ENCODE measurements at places on chromosomes 16 and 17. TPM values are rescaled to one million over a fixed set of nuclear protein-coding genes. Genes with fewer than 3 reads are reported as not detected.

DNA sequence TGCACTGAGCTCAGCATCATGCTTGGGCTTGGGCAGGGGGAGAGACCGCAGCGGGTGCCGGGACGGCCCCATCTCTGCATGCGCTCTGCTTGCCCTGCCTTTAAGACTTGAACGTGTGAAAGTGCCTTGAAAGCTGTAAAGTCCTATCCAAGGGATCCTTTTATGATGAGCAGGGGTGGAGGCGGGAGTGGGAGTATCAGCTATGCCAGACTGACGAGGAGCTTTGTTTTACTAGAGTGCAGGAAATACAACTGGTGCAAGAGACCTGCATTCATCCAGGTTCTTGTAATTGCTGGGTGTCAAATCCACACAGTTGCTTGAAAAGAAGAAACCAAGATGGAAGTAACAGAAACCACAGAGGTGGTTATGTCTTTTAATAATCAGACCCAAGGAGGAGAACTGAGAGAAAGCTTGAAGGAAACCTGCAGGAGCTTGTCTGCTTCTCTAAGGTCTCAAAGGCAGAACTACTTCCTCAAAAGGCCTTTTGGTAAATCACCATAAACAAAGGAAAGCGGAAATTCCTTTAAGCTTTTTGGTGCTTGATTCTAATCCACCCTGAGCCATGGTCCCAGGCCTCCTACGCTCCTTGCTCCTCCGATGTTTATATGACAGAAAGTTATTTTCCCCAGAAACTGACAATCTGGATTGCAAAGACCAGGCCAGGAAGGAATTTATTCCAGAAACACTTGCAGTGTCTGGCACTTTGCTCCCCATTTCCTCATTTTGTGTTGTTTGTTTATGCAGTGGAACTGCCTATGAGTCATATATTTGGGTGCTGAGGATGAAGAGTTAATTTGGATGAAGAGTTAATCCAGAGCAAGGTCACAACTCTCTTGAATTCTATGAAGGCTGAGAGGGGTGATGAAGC, 51.3 kb upstream of the FBXO47 start:
- no peak for DNase-seq

DNA sequence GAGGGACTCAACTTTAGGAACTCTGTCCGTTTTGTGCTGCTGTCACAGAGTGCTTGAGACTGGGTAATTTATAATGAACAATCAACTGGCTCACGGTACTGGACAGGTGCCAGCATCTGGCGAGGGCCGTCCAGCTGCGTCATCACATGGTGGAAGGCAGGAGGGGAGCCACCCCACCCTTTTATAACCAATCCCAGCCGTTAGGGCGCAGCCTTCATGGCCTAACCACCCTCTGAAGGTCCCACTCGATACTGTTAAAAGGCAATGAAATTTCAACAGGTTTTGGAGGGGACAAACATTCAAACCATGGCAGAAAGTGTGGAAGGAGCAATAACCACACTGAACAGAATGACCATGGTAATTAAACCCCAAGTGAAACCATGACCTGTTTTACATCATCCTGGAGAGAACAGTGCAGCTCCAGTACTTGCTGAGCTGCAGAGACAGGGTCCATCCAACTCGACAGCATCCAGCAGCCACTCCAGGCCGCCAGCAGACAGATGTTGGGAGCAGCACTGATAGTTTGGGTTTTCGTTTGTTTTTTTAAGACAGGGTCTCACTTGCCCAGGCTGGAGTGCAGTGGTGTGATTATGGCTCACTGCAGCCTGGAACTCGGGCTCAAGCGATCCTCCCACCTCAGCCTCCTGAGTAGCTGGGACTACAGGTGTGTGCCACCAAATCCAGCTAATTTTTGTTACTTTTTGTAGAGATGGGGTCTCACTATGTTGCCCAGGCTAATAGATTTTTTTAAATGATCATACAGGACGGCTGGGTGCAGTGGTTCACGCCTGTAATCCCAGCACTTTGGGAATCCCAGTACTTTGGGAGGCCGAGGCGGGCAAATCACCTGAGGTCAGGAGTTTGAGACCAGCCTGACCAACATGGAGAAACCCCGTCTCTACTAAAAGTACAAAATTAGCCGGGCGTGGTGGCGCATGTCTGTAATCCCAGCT, 11.0 kb downstream of the CHMP6 start:
- no peak for DNase-seq

GRCh38 chr17:31609996-31610910, 218.8 kb downstream of the RAB11FIP4 start:
- no peak for DNase-seq

GRCh38 chr17:17892731-17893130, 55.9 kb upstream of the SREBF1 start:
- no peak for DNase-seq

- no peak for DNase-seq
These were observed 261.1 kb downstream of the RBFOX3 start for GRCh38 chr17:79349506-79350400.

DNA sequence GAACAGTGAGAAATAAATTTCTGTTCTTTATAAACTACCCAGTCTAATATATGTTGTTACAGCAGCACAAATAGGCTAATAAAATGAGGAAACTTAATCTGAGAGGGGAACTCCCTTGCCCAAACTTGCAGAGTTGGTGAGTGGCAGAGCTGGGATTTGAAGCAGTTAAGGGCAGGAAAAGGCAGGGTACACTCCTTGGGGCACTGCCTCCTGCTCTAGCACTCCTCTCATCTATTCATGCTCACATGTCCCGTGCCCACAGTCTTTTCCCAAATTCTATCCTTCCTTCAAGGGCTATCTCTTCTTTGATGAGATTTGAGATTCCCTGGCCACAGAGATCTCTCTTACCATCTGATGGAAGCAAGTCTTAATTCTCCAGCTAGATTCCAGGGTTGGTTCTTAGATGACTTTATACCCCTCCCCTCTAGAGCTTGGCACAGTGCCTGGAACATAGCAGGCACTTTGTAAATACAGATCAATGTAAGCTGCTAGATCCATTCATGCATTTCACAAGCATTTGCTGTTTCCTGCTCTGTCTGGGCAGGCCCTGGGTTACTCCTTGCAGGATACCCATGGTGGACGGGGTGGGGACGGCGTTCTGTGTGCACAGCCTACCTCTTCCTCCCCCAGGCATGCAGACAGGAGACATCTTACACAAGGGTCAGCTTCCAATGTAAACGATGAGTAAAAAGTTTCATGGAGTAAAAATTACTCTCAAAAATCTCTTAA, 39.2 kb upstream of the ABCC12 start:
- no peak for DNase-seq

GRCh38 chr16:50444526-50444925, 75.7 kb upstream of the BRD7 start:
- DNase-seq, result no peak

GRCh38 chr17:16534236-16534635, 34.8 kb downstream of the ZNF287 start:
- no peak for DNase-seq

DNA sequence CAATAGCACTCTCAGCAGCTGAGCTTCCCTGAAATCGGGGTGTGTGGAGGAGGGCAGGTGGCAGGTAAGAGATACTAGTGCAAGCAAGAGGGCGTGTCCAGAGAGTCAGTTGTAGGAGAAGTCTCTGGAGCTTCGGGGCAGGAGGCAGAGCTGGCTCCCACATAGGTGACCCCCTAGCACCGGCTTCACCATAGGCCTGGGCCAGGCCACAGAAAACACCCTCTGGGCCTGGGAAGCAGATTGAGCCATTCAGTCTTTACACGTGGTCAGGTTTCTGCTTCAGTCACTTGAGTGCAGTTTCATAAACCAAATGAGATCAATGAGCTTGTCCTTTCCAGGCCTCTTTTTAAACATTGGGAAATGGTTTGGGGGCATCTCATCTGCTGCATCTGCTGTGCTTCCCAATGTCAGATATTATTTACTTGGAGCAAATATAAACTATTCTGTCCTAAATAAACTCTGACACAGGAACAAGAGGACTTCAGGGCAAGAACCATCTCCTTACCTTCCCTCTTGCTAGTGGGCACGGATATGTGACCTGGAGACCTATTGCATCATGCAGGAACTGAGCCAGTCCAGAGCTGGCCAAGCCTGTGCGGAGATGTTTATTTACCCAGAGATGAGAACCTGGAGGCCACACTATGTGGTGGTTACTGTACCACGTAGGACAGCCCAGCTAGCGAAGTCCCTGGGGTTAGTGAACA, 16.1 kb downstream of the CCR7 start:
- DNase-seq, result no peak

- no peak for DNase-seq
These were observed 33.2 kb upstream of the ABCC11 start for GRCh38 chr16:48280546-48280945.

DNA sequence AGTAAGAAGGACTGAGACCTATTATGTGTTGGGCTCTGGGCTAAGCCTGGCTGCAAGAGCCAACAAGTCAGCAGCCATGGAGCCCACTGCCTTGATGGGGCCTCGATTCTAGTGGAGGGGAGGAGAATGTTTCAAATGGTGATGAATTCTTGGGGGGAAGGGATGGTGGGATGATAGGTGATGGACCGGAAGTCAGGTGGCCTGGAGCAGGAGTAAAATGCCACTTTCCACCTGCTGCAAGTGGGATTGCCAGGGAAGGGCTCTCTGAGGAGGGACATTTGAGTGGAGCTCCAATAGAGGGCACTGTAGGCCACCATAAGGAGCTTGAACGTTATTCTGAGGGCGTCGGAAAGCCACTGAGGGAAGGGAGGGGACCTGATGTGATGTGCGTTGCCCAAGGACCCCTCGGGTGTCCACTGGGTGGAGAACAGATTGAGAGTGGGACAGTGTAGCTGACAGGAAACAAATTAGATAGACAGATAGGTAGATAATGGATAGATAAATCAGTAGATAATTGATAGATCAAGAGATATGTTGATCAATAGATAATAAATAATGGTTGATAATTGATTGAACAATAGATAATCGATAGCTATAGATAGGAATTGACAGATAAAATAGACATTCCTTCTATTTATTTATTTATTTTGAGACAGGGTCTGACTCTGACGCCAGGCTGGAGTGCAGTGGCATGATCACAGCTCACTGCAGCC, 18.2 kb upstream of the NXPH3 start:
- peak; percentile 59 for DNase-seq

The GP1BA gene
- 1.9 TPM for total RNA-seq

The CSF3 gene
- total RNA-seq, result not detected

The RAB26 gene
- total RNA-seq, result not detected

Measured in CD4-positive, CD25-positive, alpha-beta regulatory T cell (primary cell).